Stimulated activated CD4-positive, alpha-beta T cell treated with anti-CD3 and anti-CD28 coated beads, Interleukin-15, amount 100 ng/mL, for 1 hour (primary cell): ENCODE measurements at places on chromosomes 5 and 9.

DNA sequence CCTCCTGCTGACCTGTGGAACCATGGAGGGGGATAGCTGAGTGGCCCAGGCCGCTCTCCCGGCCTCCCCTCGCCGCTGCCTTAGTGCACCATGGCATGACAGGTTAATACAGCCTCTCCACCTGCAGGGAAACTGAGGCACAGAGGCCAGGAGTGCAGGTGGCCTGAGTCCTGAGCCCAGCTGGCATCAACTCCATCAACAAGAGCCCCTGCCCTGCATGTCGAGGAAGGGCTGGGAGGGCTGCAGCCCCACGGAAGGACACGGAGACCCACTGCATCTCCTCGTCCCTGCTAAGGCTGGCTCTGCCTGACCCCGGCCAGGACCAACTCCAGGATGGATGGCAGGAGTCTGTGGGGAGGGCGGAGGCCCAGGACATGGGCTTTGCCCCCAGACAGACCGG, 27.2 kb downstream of the CCDC187 start:
- no peak for DNase-seq

DNA sequence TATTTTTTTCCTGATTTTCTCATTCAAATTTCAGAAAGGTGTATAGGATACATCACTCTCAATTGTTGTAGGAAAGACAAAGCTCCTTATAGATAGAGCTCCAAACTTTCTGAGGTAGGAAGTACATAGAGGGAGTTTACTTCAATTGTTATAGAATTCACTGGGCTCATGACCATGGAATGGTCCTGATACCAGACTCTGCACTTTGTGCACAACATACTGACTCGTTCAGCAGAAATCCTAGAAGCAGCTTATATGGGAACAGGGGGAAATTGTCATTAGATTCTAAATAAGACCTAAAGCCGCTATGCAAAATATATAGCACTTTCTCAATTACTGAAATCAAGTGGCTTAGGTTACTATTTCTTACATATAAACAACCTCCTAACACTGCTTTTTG, 240.5 kb upstream of the TUSC1 start:
- no peak for DNase-seq

DNA sequence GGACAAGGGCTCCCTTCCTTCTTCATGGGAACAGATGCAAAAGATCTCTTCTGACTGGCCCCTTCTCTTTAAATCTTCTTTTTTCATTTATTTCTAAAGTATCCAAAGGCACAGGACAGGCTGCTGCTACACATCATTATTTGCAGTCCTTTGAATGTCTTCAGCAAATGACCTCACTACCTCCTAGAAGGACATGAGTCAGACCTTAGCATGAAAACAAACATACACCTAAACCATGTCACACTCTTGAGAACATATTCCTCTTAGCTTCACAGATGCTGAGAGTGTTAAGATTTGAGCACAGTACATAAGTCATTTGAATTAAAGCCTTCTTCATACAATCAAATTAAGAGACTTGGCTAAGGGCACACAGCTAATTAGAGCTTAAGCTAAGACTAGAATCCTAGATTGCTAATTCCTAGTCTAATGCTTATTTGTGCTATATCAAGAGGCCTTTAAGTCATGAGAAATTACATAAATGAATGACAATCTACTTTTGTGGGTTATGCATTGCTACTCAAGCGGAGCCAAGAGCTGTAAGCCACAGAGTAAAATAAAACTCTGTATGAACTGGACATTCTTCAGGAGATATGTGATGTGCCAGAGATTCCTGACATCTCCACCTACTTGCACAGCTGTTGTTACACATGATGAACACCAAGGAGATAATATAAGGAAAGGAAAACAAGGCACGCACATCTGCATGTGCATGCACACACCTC, 109.1 kb upstream of the PTGER4 start:
- DNase-seq, result no peak

DNA sequence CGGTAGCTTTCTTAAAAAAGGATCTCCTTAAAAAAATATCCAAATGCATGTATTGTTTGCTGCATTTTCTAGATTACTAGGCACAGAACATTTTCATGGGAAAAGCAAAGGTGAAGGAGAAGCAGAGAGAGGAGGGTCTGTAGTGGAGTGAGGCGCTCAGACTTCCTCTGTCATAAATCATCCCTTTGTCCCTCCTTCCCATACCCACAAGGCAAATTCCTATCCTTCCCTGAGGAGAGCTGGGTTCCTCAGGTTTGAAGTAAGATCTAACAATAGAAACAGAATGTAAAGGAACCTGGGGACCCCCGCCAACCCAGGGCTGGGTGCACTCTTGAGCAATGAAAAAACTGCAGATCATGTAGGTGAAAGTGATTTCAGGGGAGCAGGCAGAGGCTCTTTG, 149.2 kb upstream of the ANKH start:
- no peak for DNase-seq

DNA sequence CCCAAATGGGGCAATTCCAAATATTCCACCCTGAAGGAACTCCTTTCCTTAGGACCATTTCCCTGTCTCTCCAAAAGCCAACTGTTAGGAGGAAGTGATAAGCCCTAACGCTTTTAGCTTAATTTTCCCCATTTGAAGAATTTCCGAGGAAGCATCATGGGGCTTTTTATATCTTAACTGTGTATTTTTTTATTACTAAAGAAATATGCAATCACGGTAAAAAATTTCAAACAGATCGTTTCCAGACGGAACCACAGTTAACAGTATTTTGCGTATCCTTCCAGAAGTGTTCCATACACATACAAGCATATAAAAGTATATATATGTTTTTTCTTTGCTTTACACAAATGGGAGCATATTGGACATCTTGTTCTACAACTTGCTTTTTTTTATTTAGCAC, 133.8 kb downstream of the FGF1 start:
- DNase-seq, result no peak

DNA sequence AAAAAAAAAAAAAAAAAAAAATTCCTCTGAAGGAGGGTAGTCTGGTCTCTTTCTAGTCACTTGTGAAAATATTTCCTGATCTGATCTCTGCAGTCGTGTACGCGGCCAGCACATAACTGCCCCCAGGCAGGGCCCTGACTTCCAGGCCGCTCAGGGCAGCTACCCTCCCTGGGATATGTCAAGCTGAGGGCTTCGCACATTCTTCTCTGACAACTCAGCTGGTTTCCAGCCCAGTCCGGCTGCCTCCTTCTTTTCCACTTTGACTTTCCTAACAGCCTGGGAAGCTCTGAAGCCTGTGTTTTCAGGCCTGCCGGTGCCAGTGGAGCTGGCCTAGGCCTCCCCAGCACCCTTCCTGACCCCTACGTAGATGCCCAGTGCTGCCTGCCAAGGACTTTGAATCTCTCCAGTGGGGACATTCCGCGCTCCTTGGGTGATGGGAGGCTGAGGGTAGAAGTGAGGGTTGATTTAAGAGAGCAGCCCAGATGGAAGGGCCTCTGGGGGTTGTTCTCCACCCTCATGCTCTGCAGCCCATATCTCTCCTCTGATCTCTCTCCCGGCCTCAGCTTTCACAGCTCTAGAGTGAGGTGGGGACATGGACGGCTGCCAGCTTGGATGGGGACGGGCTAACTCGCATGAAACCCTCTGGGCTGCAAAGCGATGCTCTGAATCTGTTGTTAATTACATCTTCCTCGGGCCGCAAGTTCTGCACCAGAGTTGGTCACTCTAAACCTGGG, 20.7 kb downstream of the COL5A1 start:
- DNase-seq, result no peak

GRCh38 chr5:1150866-1151265, 39.0 kb upstream of the SLC12A7 start:
- no peak for DNase-seq

GRCh38 chr5:126007841-126008240, 415.4 kb upstream of the GRAMD2B start:
- no peak for DNase-seq

DNA sequence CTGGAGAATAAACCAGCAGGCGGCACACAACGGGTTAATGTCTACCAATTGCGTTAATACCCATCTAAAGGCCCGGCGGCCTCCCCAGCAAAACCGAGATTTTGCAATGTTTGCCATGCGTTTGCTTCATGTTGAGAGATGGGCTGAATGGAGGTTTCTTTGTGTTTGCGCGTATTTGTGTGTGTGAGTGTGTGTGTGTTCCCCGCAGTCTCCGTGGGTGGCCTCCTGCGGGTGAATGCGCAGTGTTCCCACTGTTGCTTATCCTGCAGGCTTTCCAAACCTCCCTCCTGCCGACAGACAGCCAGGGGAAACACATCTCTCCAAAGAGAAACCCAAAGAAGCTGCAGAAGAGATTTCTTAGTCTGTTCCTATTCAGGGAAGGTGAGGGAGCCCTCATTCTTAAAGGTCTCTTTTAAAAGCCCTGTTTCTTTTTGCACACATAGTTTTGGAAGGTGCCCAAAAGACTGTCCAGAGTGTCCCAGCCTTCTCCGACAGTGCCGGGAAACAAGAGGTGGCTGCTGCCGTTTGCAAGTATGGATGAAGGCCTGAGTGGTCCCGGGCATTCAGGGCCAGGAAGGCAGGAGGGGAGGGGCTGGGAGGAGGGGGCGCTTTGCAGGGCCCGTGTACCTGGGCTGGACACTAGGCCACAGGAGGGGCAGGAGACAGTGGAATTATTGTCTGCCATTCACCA, 103.8 kb upstream of the ERCC6L2 start:
- DNase-seq, result no peak

- no peak for DNase-seq
Measured at GRCh38 chr5:85069659-85070640, 685.3 kb upstream of the EDIL3 start.
